ENCODE measurements at places on chromosomes 11 and 22.

DNA sequence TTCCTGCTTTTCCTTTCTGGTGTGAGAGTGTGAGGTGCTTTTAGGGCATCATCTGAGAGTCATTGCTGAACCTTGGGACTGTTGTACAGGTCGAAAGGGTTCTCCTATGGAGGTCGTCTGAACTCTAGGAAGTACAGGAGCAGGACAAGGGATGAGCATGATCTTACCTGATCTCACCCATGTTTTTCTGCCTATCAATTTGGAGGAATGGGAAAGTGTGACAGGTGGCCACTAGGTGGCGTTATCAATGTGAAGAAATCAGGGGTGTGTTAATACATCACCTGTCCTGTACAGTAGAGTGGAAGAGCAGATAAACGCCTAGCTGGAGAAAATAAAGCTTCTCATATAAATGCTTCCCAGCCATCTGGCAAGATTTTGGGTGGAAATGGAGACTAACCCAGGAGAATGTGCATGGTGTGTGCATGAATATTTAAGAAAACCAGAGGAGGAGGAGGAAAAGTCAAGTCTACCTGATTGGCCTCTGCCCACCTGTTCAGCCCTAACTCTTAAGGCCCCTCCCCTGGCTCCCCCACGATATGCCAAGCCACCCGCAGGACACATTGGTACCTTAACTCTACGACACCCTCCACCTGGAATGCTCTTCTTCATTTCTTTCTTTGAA, 72.0 kb upstream of the NARS2 start:
- peak; percentile 30 for DNase-seq

GRCh38 chr11:36460220-36460619, 49.9 kb downstream of the TRAF6 start:
- DNase-seq = no peak

DNA sequence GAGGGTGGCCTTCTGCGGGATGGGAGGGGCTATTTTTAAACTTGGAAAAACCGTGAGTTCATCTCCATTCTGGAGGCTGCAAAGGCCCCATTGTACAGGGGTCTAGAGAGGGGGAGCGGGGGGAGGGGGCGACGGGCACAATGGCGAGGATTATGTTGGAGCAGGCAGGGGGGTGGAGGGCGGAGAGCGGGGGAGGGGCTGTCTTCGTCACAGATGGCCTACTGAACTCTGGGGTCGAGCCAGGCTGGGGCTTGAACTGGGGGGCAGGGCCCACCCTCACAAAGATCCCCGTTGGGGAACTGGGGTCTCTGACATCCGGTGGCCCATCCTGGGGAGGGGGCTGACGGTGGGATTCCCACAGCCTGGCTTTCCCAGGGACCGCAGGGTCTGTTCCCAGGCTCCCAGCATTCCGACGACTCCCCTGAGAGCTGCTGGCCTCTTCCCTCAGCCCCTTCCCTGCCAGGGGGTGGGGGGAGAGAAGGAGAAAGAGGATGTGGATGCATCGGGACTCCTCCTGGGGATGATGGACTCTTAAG, 3.4 kb upstream of the MCAM start:
- no peak for DNase-seq

- no peak for DNase-seq
Measured at GRCh38 chr11:47399860-47400767, 8.3 kb upstream of the SLC39A13 start.

GRCh38 chr11:2759228-2760195, 59.7 kb upstream of the KCNQ1OT1 start:
- no peak for DNase-seq

- no peak for DNase-seq
Measured at GRCh38 chr11:64415286-64415685, 56.3 kb downstream of the RPS6KA4 start.

GRCh38 chr22:20469110-20469868, 26.3 kb downstream of the KLHL22 start:
- DNase-seq = no peak

- DNase-seq = peak; percentile 40
Measured at GRCh38 chr22:19109198-19110063, 12.8 kb downstream of the DGCR2 start.

- no peak for DNase-seq
Measured at GRCh38 chr11:19101796-19102520, 15.0 kb upstream of the ZDHHC13 start.

GRCh38 chr11:20031155-20032001, 128.9 kb downstream of the DBX1 start:
- peak; percentile 90 for DNase-seq

DNA sequence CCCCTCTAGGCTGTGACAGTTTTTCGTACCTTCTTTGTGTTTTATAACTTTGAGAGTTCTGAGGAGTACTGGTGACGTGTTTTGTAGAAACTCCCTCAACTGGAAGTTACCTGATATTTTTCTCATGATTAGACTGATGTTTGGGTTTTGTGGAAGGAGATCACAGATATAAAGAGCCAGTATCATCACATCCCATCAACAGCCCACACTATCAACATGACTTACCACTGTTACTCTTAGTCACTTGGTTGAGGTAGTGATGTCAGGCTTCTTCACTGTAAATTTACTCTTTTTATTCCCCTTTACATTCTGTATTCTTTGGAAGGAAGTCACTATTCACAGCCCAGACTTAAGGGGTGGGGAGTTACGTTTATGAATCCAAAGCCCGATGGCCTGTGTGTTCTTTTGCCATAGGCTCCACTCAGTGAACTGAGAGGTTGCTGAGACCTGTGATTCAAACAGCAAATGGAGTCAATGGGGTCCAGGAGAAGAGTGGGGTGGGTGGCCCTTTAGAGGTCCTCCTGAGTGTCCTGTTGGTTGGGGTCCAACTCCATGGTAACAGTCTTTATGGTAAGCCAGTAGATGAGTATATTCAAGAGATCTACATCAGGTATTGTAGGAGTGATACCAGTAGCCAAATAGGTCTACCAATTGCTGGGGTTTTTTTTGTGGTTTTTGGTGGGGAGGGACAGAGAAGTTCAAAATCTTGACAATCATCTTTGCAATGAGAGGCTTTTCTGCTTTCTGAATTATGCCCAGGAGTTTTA, 15.2 kb upstream of the MS4A4E start:
- no peak for DNase-seq

Measured in AG08395 (cell line).